ENCODE measurements at places on chromosomes 1 and 21.

DNA sequence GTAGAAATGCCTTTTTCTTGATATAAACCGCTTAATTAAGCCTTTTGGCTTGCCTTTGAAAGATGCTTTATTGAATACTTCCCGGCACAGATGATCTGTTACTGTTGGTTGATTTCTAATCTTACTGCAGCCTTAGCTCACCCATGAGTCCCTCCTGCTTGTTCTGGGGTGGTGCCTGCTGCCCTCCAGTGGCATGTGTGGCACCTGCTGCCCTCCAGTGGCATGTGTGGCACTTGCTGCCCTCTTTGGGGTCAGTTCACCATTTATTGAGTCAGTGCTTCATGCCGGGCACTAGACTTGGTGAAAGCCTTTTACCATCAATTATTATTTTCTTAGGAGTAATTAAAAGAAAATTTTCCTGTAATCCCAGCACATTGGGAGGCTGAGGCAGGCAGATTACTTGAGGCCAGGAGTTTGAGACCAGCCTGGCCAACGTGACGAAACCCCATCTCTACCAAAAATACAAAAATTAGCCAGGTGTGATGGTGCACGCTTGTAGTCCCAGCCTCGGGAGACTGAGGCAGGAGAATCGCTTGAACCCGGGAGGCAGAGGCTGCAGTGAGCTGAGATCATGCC is 54.3 kb downstream of the ADARB1 start:
- DNase-seq = peak; percentile 70

- DNase-seq = no peak
Observed at GRCh38 chr1:89943846-89944781, 50.8 kb upstream of the ZNF326 start.

GRCh38 chr1:241837901-241838300 is 10.1 kb upstream of the EXO1 start:
- peak; percentile 87 for DNase-seq

DNA sequence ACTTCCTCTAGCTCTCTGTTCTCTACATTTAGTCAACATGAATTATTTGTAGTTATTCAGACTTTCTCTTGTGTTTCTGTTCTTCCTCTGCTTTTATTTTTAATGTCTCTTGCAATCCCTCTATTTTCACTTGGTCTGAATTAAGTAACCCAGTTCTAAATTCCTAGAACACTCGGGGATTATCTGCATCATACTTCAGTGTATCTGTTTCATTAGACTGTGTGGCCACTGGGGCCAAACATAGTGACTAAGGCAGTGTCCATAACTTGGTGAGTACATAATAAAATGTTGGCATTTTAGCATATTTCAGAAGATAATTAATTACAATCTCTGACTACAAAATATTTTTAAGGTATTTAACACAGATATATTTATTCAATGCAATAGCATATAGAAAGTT is 1087.2 kb upstream of the B3GALT2 start:
- DNase-seq = no peak

DNA sequence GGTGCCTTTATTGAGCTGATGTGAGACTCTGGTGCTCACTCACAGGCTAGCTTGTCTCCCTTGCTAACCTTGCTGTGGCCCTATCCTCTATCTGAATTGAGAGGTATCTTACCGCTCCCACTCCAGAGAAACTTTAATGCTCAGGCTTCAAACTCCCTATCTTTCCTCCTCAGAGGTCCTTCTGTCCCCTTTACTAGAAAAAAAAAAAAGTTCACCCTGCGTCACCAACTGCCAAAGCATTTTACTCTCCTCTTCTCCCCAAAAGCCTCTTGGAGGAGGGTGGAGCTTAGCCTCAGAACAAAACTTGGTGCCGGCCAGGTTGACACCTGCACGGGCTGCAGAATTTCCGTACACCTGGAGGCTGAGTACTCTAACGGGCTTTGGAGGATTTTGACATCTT is 55.1 kb downstream of the ATP2B4 start:
- no peak for DNase-seq

GRCh38 chr1:233333086-233333485 is 5.6 kb downstream of the MAP3K21 start:
- DNase-seq = no peak

- DNase-seq = no peak
Observed at GRCh38 chr1:160226623-160227022, 21.4 kb downstream of the PEA15 start.

DNA sequence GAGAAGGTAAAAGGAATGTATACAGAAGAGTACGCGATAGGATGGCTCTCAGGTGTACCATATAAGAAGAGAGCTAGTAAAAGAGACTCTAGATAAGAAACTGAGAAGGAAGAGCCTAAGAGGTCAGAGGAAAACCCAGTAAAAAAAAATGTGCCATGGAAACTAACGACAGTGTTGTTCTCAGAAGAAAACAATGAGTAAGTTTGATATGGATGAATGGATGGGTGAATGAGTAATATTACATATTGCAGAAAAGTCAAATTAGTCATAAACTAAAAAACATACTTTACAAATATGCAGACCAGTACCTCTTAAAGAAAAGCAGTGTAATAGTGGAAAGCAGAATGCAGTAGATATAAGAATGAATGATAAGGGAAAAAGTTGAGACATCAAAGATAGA is 316.2 kb downstream of the HMCN1 start:
- no peak for DNase-seq

- DNase-seq = no peak
Observed at GRCh38 chr1:193973428-193973827, 787.0 kb upstream of the B3GALT2 start.

GRCh38 chr1:208233546-208233945 is 10.6 kb downstream of the PLXNA2 start:
- no peak for DNase-seq

- DNase-seq = no peak
Observed at GRCh38 chr1:55147524-55147923, 67.6 kb downstream of the USP24 start.

- no peak for DNase-seq
Observed at GRCh38 chr1:39648496-39648895, 9.1 kb upstream of the HEYL start.

DNA sequence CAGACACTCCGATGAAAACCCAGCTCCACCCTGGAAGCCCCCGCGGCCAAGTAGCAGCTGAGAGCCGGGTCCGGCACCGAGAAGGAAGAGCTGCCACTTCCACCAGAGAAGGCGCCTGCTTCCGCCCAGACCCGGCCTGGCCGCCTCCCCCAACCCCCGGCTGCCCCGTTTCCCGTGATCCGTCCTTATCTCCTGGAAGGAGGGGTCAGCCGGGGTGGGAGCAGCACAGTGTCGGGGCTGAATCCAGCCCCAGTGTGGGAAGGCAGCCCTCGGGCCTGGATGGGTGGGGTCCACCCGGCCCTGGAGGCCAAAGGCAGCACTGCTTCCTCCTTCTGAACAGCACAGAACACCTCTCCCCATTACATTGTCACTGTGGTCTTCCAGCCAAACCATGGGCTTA is 69.4 kb downstream of the MEGF6 start:
- DNase-seq = no peak

DNA sequence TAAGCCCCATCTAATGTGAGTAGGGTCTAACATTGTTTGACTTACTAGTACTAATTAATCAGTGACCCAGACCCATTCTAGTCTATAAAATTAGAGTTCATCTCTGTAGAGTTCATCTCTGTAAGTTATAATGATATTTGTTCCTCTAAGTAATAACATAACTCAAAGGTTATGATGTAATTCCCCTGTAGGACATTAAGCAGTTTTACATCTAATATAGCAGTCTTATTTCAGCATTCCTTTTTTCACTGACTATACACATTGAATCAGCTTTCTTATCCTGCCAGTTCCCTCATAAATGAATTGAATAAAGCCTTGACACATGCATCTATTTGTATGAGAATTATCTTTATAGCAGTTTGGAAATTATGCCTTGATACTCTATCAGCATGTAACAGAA is 90.9 kb downstream of the SH3GLB1 start:
- no peak for DNase-seq

GRCh38 chr1:72341661-72342060 is 59.3 kb upstream of the NEGR1 start:
- DNase-seq = no peak

DNA sequence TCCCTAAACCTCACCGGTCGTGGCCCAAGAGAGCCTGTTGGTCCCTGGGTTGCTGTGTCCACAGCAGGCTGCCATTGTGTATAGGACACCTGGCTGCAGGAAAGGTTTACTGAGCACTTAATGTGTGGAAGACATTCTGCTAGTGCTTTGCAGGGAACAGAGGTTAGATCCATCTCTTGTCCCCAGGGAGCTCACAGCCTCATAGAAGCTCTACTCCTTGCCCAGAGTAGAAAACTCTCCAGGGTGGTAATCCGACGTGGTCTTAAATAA is 16.9 kb upstream of the ALPL start:
- no peak for DNase-seq

DNA sequence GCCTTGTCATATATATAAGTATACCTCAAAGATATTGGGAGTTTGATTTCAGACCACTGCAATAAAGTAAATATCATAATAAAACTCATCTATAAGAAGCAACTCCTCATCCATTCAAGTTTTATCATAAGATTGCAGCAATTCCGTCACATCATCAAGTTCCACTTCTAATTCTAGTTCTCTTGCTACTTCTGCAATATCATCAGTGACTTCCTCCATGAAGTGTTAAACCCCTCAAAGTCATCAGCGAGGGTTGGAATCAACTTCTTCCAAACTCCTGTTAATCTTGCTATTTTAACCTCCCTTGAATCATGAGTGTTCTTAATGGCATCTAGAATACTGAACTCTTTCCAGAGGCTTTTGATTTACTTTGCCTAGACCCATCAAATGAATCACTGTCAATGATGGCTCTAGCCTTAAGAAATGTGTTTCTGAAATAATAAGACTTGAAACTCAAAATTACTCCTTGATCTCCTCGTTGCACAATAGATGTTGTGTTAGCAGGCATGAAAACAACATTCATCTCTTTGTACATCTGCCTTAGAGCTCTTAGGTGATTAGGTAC is 88.3 kb downstream of the RPE65 start:
- DNase-seq = peak; percentile 69

DNA sequence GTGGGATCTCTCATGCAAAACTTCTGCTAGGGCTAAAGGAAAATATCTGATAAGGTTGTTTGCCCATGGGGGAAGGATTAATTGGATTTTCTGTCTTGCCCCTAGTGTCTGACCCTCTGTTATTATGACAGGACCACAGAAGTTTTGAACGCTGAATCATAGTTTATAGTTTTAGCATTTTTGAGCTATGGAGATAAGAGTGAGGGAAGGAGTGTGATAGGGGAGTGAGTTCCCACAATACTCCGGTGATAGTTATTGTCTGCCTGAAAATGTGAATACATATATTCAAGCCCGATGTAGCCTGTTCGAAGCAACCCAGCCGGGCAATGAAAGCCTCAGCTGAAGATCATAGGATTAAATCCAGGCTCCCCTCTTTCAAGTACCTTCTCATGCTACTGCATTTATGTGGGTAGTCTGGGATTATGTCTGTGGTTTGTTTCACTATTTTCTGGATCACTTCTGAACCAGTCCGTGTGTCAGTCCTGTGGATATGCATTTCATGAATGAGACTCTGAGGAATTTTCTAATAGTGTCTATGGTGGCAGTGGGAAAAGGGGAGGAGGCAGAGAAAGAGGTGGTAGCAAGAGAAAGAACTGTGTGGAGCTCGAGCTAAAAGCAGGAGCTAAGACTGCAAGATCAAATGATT is 258.7 kb downstream of the DISC1 start:
- DNase-seq = no peak

DNA sequence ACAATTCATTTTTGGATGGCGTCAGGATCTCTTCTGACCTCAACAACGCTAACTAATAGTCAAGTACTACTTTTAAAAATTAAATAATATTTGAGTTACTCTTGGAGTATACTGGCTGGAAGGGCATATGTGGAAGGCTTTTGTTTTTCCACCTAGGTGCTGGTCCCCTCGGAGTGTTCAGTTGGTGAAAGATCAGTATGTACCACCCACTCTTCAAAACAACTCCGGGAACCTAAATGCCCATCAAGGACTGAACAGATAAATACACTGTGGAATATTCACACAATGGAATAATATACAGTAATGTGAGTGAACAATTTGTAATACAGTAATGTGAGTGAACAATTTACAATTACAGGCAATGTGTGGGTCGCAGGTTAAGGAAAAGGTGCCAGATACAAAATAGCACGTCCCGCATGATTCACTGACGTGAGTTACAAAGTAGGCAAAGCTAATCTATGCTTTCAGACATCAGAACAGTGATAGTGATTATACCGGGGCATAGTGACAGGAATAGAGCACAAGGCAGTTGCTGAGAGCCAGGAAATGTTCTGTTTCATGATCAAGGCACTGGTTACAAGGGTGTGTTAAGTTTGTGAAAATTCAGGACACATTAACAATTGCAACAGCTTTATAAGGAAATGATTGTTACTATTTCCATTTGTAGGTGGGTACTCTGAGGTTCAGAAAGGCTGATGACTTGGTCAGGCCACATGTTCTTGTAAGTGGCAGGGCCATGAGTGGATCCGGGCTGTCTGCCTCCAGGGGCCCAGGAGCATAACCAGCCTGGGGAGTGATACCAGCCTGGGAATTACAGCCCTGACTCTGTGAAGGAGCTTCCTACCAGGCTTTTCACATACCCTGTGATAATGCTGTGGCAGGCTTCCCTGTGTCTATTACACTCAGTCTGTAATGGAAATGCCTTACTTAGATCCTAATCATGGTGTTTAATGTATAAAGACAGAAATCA is 59.3 kb upstream of the ABCD3 start:
- no peak for DNase-seq

- no peak for DNase-seq
Observed at GRCh38 chr1:62237361-62237760, 42.7 kb downstream of the L1TD1 start.

DNA sequence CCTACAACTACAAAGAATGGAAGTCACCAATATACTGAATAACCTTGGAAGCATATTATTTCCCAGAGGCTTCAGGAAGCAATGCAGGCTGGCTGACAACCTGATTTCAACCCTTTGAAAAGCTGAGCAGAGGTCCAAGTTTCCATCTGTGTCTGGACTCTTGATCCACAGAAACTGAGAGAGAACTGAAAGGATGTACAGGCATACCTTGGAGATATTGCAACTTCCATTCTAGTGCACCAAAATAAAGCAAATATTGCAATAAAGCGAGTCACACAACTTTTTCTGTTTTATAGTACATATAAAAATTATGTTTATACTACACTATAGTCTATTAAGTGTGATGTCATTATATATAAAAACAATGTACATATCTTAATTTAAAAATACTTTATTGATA is 85.3 kb downstream of the TYW3 start:
- DNase-seq = no peak

DNA sequence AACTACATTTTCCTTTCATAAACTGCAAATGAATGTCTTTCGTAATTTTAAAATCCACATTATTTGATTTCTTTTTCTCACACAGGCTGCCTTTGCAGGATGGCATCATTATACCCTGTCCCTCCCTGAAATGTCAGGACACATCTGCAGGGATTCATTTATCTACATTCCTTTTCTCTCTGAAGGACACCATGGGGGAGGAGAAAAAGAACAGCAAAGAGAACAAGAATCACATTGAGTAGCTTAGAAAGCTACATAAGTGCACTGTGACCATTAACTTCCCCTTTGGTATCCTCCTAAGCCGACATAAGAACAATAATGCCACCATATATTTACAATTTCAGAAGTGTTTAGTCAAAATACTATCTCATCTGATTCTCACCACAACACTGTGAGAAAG is 129.5 kb downstream of the PIGK start:
- DNase-seq = no peak

DNA sequence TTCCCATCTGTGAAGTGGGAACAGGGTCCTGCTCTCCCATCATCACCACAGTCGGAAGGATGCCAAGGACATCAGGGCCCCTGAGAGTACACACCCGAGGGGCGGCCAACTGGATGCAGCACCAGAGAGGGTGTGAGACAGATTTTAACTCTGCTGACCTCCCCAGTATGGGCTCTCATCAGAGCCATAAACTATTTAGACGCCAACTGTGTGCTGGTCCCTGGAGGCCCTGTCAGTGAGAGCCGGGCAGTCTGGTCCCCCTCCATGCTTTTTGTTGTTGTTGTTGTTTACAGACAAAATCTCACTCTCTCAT is 1.7 kb downstream of the FGR start:
- DNase-seq = no peak
